ENCODE measurements at places on chromosomes 4 and X.

- no peak for DNase-seq
Measured at GRCh38 chr4:88819818-88820697, 122.4 kb upstream of the NAP1L5 start.

DNA sequence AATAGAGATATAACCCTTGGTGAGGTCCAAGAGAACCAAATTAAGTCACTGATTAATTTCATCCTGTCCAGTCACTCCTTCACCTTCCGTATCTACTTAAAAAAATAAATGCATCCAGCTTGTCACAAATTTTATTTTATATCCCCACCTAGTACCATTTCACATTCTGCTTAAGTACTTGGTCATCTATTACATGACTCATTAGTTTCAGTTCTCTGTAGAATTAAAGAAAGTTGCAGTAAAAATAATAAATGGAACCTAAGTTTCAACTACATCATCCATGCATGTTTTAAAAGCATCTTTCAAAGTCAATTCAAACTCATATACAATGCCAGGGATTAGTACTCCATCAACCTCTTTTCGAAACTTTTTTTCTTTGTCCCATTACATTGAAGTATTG lies 130.2 kb downstream of the SH2D1A start:
- DNase-seq = no peak

GRCh38 chr4:13126976-13127910 lies 356.9 kb downstream of the RAB28 start:
- DNase-seq = no peak

DNA sequence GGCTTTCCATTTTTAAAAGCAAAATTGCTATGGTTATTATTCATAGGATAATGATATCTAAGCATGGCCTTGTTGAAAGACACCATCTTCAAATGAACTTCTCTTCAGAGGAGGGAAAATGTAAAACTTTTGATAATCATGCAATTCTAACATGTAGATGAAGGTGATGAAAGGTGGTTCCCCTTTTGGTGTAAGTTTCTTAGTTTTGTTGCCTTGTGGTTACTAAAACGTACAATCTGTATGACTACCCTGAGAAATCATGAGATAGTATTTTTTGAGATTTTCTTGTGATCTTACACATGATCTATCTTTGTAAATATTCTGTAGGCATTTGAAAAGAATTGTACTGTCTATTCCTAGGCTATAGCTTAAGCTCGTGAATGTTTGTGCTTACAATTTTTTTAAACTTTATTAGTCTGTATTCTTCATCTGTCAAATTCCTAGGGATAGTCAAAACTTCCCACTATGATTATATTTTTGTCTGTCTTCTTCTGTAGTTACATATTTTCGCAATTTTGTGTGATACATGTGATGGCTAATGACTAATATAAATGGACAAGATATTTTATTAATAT lies 47.5 kb downstream of the PTPN13 start:
- no peak for DNase-seq

- DNase-seq = no peak
Measured at GRCh38 chr4:31598639-31599038, 878.5 kb downstream of the PCDH7 start.

DNA sequence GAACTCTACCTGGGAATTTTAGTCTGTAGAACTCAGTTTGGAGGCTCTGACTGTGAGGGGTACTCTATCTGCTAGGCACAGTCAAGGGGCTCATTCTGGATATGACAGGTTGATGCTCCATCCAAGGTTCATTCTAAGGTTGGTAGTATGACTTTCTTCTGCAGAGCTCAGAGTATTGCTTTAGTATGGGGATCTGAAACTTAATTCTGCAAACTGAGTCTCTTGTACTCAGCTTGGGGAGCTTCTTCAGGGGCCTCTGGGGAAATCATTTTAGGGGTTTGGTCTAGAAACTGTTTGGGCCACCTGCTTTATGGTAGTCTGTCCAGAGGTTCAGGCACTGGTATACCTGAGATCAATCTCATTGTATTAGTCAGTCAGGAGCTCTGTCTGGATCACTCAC lies 9.7 kb upstream of the TSR2 start:
- DNase-seq = no peak

- no peak for DNase-seq
Measured at GRCh38 chr4:21856754-21857153, 91.8 kb downstream of the KCNIP4 start.

DNA sequence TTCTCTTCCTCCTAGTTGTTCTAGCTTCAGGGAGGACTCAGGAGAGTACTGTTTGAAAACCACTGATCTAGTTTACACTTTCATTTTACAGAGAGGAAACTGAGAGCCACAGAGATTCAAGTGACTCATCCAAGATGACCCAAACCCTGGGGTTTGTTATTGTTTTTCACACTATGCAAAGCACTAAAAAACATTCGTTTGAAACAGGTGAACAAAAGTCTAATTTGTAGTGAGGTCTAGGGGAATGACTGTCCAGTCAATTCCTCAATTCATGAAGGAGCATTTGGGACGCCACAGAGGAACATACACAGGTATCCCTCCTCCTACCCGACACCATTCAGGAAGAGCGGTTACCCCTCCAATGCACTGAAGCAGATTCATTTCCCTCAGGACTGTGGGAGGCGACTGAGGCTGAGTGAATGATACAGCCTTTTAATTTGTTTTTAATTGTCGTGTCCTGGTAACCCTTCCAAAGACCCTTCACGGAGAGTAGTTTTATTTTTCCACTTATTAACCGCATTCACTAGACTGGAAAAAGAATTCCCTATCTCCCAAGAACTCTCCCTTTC lies 30.3 kb downstream of the TLR10 start:
- DNase-seq = no peak

DNA sequence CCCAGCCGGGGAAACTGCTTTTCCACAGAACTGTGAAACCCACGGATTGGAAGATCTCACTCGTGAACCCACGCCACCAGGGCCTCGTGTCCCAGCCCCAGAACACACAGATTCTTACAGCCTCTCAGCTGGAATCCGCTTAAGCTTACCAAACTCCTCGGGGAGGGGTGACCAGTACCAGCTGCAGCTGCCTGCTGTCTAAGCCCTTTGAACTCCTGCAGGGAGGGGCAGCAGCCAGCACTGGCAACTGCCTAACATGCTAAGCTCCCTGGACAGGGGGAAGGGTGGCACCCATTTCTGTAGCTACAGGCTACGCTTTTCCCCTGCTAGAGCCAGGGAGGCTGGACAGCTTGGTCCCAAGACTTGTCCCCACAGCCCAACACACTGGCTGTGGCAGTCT lies 38.4 kb downstream of the TBL1X start:
- DNase-seq = no peak

GRCh38 chr4:123806056-123806455 lies 409.5 kb downstream of the SPRY1 start:
- DNase-seq = no peak

DNA sequence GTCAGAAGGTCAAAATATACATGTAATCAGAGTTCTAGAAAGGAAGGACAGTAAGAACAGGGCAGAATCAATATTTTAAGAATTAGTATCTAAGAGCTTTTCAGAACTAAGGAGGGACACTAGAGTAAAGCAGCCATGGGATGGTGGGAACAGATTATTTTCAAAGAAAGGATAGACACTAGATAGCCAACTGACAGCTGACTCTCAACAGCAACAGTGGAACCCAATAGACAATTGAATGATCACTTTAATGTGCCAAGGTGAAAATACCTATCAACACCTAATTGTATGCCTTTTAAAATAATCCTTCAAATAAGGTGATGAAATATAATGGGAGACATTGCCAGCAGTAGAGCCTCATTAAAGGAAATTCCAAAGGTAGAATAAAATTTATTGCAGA lies 26.5 kb upstream of the CCDC160 start:
- DNase-seq = no peak

DNA sequence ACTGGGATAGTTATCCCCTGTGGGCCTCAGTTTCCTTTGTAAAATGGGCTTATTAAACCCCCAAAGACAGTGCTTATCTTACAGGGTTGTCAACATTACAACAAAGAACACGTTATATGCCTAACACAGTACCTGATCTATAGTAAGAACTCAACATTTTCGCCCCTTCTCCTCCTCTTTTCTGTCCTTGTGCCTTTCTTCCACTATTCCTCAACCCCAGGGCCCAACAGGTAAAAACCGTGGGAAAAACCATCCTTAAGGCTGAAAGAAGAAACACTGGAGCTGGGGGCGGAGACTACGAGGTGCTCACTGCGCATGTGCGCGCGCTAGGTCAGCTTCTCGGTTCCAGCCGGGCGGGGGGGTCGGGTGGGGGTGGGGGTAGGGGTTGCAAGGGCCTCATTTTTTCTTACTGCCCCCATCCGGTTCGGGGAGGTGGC lies 426 bp upstream of the XIAP start:
- DNase-seq = peak; percentile 41

DNA sequence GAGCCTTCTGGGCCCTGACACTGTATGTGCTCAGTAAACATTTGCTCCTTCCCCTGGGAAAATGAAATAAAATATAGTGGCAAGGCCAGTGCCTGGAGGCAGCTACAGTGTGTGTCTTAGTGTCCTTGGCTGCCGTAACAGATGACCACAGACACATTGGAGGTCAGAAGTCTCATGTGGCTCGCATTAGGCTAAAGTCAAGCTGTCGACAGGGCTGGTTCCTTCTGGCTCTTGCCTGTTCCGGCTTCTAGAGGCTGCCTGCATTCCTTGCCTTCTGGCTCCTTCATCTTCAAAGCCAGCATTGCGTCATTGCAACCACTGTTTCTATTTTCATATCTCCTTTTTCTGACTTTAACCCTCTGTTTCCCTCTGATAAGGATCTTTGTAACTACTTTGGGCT lies 83.6 kb upstream of the STX18 start:
- no peak for DNase-seq

- no peak for DNase-seq
Measured at GRCh38 chrX:128759177-128759576, 707.0 kb upstream of the ACTRT1 start.

Measured in right renal pelvis (tissue), 4 donors.